Fibroblast of upper back skin (primary cell): ENCODE measurements at places on chromosomes 16 and 17.

DNA sequence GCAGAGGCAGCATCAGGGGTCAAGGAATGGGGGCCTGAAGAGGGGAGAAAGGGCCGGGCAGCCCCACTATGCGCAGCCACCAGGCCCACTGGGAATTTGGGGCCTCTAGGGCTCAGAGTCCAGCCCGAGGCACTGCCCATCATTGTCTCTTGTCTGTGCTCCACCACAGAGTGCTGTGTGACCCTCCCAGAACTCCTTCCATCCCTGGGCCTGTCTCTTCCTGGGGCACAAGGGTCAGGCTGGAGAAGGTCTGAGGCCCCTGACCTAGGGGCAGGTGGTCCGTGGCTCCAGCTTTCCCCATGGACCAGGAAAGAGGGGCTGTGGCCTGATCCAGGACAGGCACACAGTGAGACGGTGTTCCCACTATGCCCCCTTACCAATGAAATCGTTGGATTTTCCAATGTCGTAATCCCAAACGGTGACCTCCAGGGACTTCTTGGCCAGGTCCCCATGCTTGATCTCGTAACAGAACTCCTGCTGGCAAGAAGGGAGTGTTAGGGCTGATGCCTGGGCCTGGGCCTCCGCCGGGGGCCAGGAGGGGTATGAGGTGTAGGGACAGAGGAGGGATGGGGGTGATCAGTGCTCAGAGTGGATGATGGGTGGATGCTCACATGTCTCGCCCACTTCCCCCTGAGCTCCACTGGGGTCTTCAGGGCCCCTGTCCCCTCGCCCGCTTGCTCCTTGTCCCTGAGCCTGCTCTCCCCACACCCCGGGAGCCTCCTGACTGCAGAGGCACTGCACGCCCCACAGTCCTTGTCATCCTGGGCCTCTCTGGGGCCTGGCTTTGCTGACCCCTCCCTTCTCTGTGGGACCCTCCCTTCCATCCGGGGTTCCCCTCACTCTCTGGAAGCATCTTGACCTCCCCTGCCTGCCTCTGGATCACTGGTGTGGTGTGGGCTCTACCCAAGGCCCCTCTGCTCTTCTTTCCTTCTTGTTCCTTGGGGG is 10.7 kb downstream of the SCGB1C2 start:
- DNase-seq: no peak

DNA sequence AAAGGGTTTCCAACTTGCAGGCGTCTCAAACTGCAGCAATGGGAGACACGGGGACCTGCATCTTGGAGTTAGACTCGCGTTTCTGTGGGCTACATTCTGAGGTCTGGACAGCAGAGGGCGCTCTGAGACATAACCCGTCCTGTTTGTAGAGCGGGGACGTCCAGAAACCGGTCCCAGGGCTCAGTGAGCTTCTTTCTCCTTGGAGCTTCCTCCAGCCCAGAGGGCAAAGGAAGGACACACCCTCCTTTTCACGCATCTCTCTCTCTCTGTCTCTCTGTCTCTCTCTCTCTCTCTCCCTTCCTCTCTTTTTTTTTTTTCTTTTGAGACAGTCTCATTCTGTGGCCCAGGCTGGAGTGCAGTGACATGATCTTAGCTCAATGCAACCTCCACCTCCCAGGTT is 19.8 kb downstream of the COX4I1 start:
- peak; percentile 70 for DNase-seq

DNA sequence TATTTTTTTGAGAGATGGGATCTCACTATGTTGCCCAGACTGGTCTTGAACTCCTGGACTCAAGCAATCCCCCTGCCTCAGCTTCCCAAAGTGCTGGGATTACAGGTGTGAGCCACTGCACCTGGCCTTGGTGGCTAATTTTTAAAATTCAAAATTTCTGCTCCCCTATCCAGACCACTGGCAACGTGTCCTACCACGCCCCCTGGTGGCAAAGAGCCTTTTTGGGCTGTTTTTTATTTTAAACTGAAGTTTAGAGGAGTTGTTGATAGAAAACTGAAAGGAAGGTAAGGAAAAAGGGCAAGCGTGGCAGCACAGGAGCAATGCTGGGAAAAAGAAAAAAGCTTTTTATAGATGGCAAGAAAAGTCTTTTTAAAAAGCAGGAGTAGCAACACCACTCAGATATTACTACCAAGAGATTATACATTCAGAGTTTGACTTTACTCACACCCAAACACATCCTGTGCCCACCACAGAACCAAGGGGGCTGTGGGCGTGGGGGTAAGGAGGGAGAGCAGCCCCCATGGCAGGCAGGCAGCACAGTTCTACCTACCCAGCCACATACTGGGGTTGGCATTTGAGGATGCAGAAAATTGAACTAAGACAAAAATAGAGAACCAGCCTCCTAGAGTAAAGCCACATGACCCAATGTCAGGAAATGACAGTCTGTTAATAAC is 4.2 kb upstream of the MXRA7 start:
- DNase-seq: peak; percentile 58

DNA sequence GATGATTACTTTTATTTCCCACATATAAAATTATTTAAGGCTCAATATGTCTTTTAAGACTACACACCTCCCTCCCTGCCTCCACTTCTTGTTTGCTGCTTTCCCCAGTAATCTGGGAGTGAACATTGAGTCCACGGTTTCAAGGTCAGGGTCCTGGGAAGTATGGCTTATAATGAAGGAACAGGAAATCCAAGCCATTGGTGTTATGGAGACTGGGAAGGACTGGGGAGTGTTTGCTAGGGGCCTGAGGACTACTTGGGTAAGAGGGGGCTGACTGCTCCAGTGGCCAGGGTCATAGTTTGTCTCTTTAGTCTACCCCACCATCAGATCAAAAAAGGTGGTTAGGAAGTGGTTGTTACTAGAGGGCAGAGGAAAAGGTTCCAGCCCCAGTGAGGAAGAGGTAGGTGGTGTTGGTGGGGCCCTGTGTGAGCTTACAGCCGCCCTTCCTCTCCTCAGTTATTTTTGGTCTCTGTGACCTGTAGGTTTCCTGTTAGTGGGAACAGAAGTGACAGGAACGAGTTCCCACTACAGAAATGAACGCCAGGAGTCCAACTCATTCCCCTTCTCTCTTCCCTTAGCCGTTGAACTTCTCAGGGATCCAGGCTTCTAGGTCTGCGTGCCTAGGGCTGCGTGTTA is 742 bp upstream of the SLC16A13 start:
- DNase-seq: no peak

GRCh38 chr17:40317345-40317873 is 8.4 kb downstream of the RARA start:
- peak; percentile 77 for DNase-seq

GRCh38 chr16:85948138-85948509 is 49.2 kb downstream of the IRF8 start:
- no peak for DNase-seq

GRCh38 chr17:80624864-80625263 is 80.2 kb downstream of the RPTOR start:
- no peak for DNase-seq

GRCh38 chr17:58378733-58379510 is 26.9 kb upstream of the SUPT4H1 start:
- DNase-seq: no peak

GRCh38 chr16:3728424-3729160 is 11.3 kb upstream of the TRAP1 start:
- no peak for DNase-seq

- DNase-seq: no peak
These were observed 19.2 kb downstream of the MXRA7 start for GRCh38 chr17:76691379-76692191.

- DNase-seq: no peak
These were observed 4.9 kb upstream of the ANKRD40CL start for GRCh38 chr17:50771991-50772785.

DNA sequence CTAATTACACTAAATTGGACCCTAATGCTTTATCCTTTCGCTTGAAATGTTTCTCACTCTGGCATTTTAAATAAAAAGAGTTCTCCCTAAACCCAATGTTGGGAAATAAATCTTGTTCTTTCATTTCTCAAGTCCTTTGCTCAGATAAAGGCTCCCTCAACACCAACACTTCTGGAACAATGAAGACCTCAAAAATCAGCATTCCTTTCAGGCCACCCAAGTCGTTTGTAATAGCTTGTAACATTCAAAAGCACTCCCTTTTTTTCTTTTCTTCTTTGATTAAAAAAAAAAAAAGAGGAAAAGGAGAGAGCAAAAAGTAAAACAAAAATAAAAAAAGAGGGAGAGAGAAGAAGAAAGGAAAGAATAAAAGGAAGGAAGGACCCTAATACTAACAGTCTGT is 23.3 kb upstream of the FOXJ1 start:
- peak; percentile 6 for DNase-seq

GRCh38 chr16:29148867-29149272 is 164.0 kb downstream of the LAT start:
- no peak for DNase-seq

- peak; percentile 91 for DNase-seq
These were observed 42.6 kb upstream of the SKAP1 start for GRCh38 chr17:48472411-48473281.

GRCh38 chr17:83024218-83024971 is 55.0 kb upstream of the METRNL start:
- DNase-seq: no peak

DNA sequence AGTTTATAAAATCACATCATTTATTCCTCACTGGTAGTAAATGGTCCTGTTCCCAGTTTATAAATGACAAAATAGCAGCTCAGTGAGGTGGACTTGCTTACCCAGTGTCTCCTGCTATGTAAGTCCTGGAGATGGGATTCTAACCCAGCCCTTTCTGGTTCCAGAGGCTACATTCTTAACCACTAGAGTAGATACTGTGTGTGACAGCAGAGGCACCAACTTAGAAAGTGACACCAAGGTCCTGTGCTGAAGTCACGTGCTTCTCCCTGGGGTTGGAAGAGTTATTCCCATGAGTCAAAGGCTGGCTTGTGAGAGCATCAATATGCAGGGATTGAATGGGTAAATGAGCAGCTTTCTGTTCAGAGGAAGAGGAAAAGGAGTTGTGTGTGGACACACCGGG is 167.3 kb upstream of the IRX3 start:
- DNase-seq: no peak

DNA sequence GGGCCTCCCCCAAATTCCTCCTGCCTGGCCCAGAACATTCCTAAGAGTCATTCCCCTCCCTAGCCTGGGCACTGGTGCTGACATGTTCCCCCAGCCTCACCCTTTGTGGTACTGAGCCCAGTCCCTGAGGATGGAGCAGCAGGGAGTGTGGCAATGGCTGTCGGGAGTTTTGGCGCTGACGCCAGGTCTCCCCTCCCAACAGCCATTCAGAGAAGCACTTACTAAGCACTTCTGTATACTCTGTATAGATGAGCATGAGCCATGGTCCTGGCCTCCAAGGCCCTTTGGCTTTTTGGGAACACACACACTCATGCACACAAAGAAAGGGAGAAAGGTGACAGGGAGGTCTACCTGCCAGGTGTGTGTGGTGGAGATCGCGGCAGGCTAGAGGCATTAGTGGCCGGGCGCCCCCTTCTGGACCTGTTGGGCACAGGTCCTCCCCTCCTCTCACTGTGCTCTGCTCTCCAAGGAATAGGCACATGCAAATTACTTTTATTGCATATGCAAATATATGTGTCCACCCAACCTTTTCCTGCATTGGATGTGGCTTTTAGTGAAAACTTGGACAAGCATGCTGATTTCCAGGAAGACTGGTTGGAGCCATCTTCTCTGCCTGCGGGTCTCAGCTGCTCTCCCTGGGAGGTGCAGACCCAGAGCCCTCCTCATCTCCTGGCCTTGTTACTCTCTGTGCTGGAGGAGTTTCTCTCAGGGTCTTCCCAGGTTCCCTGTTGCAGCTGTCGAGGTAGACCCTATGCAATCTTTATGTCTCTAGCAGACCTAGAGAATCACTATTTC is 17.4 kb upstream of the C17orf107 start:
- peak; percentile 24 for DNase-seq
